Femur (tissue), 1 donor: ENCODE measurements at places on chromosomes 7 and 10.

GRCh38 chr7:112638675-112639400, 151.4 kb downstream of the TMEM168 start:
- no peak for DNase-seq

DNA sequence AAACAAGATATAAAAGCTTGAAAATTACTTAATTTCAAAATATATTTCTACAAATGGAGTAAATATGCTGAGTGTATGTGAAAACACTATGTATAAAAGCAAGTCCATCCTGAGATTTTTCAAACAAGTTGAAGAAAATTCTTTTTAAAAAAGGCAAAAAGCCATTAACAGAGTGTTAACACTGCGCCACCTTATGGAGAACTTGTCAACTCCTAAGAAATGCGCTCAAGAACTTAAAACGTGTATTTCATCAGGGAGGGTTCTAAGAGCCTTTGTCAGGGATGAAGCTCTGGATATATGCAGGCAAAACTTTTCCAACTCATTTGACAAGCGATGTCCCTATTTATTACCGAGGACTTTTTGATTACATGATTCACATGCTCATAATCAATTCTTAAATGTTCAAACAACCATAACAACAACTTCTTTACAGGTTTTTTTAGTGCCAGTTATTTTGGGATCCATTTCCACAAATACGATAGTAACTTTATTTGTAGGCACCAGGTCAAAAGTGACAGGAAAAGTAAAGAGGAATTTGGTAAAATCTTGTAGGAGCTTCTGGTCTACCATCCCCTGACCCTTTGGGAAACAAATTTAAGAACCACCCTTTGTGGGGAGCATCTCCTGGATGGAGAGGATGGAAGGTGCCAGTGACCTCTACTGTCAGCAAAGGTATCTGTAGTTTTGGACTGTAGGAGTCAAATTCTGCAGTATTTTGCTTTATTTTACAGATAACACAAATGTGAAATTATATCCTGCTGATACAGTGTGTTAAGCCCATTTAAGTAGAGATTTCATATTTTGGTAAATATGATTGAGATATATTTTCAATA, 23.2 kb downstream of the CALCR start:
- no peak for DNase-seq

GRCh38 chr7:29825775-29826529, 19.6 kb downstream of the WIPF3 start:
- DNase-seq = no peak

- no peak for DNase-seq
Measured at GRCh38 chr10:628386-629045, 61.0 kb downstream of the DIP2C start.

DNA sequence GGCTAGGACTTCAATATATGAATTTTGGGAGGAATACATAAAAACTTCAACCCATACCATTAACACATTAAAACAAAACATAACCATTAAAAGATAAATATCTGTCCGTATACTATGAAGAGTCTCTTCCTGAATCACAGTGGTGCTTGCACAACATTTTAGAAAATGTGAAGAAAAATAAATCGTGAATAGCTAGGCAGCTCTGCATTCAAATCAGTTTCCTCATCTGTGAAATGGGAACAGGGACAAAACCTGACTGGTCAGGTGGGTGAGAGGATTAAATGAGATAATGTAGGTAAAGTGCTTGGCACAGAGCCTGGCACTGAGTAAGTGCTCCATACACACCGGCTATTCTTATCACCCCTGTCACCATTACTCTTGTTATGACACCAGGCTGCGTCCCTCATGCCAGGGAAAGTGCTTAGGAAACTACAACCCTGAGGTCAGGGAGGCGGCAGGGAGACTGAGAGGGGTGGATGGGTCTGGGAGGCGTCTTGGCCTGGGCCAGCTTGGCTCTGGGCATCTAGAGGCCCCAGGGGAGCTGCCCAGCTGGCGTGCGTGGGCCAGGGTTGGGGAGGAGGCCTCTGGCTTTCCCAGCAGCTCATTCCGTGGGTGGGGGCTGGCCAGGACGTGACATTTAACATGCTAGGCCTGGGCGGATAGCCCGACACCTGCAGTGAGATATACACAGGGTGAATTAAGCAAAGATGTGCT, 78.3 kb downstream of the SH3PXD2A start:
- peak; percentile 65 for DNase-seq

DNA sequence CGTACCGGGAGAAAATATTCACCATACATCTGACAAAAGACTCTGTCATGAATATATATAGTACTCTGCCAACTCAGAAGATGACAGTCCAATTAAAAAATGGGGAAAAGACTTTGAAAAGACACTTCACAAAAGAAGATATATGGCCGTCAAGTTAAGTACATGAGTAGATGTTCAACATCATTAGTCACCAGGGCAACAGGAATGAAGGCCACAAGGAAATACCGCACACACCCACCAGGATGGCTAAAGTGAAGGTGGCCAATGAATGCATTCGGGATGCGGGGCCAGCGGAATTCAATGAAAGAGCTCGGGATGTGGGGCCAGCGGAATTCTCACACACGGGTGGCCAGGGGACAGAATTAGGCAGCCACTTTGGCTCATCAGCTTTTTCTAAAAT, 42.2 kb downstream of the MAD1L1 start:
- no peak for DNase-seq

- DNase-seq = no peak
Measured at GRCh38 chr7:104553074-104553473, 224.7 kb downstream of the LHFPL3 start.

DNA sequence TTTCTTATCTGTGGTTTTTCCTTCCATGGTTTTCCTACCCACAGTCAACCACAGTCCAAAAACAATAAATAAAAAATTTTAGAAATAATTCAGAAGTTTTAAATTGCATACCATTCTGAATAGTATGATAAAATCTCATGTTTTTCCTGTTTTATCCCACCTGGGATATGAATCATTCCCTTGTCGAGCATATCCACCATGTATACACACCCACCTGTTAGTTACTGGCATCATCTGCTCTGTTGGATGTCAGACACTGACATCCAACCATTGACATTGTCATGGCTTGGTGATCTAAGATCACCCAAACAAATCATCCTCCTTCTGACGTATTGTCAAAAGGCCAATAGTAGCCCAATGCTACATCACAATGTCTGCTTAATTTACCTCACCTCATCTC, 749.8 kb downstream of the TNS3 start:
- DNase-seq = no peak

- DNase-seq = no peak
Measured at GRCh38 chr7:132117636-132118035, 458.6 kb downstream of the PLXNA4 start.

DNA sequence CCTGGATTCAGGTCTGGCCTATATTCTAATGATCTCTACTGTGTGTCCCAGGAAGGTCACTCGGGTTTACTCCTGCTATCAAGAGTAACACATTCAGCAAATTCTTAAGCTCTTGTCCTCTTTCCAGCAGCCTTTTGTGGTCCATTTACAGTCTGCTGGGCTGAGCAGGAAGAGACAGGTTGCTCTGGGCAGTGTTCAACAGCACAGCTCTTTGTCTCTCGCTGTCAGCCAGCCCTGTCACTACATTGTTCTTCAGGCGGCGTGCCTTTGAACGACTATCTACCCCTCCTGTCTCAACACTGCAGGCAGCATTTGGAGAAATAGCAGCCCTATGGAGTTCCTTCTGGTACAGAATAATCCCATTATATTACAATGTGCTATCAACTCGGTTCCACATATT, 192.2 kb upstream of the TBX20 start:
- DNase-seq = no peak

GRCh38 chr10:43056568-43057011, 20.3 kb upstream of the RET start:
- DNase-seq = peak; percentile 3

DNA sequence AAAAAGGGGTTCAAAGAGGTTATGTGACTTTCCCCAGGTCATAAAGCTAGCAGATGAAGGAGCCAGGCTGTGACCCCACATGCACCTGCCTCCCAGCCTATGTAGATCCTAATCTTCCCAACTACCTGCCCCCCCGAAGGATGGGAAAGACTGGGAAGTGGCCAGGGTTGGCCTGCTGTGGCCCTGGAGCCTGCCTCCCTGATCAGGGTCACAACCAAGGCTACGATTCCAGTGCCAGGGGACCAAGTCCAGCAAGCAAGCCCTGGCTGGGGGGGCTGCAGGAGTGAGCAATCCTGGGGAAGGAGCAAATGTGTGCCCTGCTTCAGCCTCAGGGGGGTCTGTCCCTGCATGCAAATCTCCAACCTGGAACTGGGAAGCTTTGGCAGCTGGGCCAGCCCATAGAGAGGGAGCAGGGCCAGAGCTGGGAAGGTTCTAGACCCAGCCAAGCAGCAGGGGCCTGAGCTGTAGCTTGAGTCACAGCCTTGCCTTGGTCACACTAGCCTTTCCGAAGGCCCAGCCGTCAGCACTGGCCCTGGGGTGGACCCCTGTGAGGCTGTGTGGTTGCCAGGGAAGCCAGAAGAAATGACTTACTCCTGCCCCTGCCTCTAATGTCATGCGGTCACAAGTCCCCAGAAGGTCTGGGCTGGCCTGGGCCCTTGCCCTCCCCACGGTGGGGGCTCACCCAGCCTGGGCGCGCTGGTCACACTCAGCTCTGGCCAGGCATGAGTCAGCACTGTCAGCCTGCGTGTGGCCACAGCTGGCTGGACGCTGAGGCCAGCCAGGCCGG, 96.4 kb upstream of the ZMIZ1 start:
- DNase-seq = peak; percentile 82

DNA sequence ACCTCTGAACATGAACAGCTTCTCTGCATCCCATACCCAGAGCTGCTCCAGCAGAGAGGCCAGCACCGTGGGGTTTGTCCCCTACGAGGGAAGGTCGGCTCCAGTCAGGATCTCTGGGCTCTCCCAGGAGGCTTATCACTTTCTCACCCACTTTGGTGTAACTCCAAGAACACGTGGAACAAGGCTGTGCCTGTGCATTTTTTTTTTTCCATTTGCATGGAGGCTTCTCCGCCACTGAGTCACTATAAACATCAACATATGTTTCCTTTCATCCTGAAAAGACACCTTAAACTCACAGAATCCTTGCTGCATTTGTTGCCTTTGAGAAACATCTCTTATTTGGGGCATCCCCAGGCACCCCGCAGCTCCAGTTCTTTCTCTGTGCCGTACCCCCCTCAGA, 29.4 kb upstream of the ECHDC3 start:
- DNase-seq = no peak

- no peak for DNase-seq
Measured at GRCh38 chr10:119250641-119251314, 43.4 kb downstream of the GRK5 start.
